CD14-positive monocyte (primary cell): ENCODE measurements at places on chromosomes 7 and 10.

GRCh38 chr7:14069961-14070360, 80.5 kb upstream of the ETV1 start:
- no peak for DNase-seq

DNA sequence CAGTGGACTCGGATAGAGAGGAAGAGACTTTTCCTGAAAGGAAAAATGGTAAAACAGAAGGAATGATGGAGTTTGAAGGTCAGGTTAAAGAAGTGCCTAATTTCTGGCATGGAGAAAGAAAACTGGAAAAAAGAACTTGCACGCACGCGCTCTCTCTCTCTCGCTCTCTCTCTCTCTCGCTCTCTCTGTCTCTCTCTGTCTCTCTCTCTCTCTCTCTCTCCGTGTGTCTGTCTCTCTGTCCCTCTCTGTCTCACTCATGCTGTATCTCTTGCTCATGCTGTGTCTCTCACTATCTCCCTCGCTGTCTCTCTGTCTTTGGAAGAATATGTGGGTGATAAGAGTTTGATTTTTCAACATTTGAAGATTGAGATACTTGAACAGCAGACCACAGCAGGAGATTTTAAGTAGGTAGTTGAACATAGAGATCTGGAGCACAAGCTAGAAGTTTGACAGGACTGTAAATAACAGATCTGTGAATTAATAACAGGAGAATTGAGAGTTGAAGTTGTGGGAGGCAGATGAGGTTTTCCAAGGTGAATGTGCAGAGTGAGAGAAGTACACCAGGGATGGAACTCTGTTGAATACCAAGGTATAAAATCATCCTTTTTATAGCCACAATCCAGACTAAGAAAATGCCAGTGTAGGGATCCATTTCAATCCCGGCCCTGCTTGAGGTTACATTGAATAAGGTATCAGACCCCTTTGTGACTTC, 33.1 kb downstream of the ADD3 start:
- no peak for DNase-seq

DNA sequence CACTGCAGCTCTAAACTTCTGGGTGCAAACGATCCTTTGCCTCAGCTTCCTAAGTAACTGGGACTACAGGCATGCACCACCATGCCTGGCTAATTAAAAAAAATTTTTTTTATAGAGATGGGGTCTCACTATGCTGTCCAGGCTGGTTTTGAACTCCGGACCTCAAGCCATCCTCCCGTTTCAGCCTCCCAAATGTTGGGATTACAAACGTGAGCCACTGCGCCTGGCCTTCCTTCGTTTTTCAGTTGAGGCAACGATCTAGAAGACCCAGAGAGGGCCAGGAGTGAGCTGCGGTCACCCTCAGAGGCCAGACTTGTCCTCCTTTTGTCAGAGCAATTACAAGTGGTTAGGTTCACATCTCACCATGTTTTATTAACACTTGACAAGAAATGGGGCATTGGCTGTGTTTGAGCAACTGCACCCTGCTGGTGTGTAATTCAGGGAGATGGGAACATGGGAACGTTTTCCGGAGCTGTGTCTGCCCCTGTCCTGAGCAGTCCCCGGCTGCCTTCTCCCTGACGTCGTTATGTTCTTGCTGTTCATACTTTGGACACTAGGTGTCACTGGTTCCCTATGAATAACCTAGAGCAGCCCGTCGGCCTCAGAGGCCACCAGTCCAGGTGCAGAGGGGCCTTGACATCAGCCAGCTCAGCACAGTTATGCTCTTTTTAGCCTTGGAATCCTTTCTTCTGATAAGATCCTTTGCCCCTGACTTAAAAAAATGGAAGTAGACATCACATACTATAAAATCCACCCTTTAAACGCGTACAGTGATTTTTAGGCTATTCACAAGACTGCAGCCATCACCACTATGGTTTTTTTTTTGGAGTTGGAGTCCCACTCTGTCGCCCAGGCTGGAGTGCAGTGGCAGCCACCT, 375.0 kb downstream of the TYW1 start:
- peak; percentile 46 for DNase-seq

DNA sequence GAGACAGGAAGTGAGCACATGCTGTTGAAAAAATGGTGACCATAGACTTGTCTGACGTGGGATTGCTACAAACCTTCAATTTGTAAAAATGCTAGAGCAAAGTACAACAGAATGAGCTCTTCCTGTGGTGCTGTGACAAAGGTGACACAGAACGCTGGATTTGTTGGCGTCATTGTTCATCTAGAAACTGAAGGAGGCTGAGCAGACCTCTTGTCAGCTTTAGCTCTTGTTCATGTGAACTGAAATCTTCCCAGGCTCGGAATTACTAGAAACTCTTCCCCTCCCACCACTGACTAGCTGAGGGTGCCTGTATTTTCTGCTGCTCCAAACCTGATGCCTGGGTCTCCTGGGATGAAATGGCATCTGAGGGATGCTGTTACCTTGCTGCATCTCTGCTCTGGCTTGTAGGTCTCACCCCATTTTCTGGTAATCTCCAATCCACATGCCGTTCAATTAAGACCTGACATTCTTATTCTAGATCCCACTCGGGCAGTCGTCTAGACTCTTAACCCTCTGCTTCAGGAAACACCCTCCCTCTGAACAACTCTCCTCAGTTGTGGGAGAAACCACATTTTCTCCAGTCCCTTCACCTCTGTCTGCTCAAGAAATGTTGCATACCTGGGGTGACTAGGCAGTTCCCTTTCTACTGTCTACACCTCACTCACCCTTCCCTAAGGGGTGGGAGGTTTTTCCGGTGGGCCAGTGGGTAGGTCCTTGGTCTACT, 349.3 kb downstream of the CXCL12 start:
- DNase-seq: no peak

DNA sequence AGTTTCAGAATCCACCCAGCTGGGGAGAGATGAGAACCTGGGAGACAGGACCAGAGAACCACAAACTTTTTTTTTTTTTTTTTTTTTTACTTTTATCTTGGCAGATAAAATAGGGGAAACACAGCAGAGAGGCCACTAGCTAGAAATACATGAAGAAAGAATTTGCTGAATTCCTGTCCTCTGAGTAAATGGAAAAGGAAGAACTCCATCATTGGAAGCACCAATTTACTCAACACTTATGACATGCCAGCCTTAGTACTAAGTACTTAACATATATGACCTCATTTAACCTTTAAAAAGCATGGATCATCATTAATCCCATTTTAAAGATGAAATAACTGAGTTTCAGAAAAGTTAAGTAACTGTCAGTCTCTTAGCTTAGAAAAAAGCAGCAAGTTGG, 343.0 kb upstream of the NPSR1 start:
- no peak for DNase-seq

DNA sequence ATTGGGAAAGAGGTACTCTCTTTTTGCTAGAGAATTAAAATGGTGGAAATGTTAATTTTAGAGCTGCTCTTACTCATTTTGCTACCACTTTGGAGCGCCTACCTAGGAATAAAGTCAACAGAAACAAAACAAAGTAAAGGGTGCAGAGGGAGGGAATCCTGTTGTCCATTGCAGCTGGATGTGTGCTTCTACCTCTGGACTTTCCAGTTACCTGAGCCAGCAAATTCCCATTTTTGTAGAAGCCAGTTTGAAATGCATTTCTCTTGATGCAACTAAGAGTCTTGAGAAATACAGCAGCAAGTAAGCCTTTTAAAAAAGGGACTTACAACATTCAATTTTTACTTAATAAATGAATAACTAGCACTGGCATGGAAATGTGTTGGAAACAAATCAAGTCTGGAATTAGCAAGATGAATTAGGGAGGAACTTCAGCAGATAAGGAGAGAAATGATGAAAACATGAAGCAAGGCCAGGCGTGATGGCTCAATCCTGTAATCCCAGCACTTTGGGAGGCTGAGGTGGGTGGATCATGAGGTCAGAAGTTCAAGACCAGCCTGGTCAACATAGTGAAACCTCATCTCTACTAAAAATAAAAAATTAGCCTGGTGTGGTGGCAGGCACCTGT, 113.5 kb upstream of the CTTNBP2 start:
- DNase-seq: no peak

DNA sequence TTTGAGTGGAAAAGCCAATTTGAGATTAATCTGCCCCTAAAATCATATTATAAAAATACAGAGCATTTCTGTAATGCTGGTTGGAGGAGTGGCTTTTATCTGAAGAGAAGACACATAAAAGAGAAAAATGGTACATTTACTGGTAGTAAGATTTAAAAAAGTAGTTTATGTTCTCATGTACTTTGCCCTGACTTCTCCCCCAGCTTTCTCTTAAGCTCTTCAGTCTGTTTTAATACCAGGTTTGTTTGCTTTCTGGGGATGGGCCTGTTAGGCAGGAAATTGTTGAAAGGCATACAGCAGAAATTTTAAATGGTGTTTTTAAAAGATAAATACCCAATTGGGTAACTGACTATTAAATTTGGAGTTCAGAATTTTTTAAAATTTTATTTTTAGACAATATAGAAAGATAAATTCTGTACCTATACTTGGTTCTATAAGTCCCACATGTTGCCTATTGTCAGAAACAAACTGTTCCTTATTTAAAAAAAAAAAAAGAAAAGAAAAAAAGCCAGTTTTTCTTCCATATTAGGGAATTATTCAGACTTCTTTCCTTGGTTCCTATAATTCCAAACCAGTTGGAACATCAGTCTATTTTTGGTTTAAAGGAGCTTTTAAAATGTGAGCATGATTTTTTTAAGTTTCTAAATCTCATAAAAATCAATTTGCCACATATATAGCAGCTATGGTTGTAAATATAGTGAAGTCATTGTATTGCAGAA, 136.6 kb downstream of the ARID5B start:
- no peak for DNase-seq

DNA sequence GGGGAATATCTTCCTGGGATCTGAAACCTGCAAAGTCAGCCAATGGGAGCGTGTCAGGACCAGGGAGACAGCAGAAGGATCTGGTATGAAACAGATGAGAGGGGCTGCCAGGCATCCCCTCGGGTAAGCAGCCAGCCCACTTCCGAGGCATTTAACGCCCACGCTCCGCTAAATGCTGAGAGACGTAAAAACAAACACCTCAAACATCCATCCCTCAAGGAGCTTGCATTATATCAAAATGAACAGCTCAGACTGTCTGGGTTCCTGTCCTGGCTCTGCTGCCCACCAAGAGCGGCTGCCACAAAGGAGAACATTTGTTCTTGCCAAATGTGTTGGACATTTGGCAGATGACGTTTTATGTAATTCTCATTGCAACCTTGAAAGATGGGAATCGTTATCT, 7.0 kb upstream of the SERPINE1 start:
- no peak for DNase-seq

DNA sequence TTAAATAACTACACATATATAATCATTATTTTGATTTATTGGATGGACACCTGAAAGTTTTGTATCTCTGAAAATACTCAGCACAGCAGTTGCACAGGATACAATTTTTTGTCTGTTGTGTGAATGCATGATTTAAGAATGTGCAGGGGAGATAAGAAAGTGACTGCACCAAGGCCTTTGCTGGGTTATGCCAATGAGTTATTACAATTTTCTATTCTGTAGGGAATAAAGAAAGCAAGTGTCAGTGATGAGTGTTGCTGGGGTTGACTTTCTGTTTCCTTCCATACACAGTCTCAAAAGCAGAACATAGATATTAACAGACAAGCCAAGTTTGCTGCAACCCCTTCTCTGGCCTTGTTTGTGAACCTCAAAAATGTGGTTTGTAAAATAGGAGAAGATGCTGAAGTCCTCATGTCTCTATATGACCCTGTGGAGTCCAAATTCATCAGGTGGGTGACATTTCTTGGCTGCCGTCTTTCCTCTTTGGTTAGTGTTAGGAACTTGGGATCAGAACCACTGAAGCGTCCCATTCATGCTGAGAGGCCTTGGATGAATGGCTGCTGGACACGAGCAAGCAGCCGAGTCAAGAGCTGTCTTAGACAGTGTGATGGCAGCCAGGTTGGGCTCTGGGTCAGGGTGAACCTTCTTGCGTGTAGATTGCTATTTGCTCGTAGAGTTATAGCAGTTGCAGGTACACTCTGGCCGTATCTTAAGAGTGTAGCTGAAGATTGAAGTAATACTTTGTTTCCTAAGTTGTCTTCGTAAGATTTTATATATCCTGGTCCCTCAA, 92.8 kb downstream of the DOCK1 start:
- DNase-seq: no peak
